ENCODE measurements at places on chromosomes 1 and 21. TPM values are rescaled to one million over a fixed set of nuclear protein-coding genes. Genes with fewer than 3 reads are reported as not detected.
A peak's percentile ranks its signal among the peaks of the same experiment; 100 is the strongest.

The SPATA46 gene
- not detected for total RNA-seq

The CCDC185 gene
- not detected for total RNA-seq

The ACOT11 gene
- 2.7 TPM for total RNA-seq

The SLC9C2 gene
- not detected for total RNA-seq

The PLCH2 gene
- total RNA-seq = 2.2 TPM

The MEX3A gene
- total RNA-seq = 32.9 TPM

The ESRRG gene
- total RNA-seq = 0.79 TPM

DNA sequence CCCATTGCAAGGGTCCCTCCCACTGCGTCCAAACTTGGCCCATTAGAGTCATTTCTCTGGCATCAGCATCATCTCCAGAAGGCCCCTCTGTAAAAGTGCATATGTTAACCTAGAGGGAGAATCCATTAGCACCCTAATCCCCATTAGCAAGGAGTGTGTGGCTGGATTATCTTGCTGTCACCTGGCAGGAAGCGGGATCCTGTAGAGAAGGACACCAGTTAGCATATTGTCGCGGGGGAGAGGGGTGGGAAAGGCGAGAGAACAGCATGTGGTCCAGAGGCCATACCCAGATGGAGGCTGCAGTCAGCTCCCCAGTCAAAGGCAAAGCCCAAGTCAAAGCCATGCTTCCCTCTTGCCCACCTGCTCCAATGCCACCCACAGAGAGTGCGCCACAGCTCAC is 64.0 kb downstream of the OLIG1 start:
- H3K4me3 ChIP-seq = no peak overlapping the region
- DNase-seq = no peak
- H3K4me1 ChIP-seq = no peaks in the 10 kb centered on the region
- no peak overlapping the region for H3K27ac ChIP-seq
- peaks cover 34% of the 10 kb centered on the region for H3K27me3 ChIP-seq

DNA sequence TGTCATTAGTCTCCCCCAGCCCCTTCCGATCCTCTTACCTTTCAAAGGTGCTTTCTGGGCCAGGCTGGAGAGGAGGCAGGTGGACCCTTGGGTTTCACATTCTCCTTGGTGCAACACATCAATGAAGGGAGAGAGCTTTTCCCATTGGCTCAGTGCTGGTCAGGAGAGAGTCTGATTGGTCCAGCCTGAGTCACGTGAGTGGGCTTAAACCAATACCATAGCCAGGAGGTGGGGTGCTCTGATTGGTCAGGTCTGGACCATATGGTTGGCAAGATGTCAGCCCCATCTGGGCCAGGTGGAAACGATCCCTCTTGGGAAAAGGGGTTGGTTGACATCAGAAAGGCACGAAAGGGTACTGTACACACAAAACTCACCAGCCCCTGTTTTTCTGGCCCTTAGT is 44.8 kb upstream of the ABCG1 start:
- no peaks in the 10 kb centered on the region for H3K4me1 ChIP-seq
- DNase-seq = no peak
- no peak overlapping the region for H3K27ac ChIP-seq
- no peaks in the 10 kb centered on the region for H3K36me3 ChIP-seq
- H3K27me3 ChIP-seq = peaks cover 6% of the 10 kb centered on the region

GRCh38 chr1:8182034-8182761 is 135.7 kb upstream of the SLC45A1 start:
- peak; percentile 92 for DNase-seq
- H3K4me3 ChIP-seq = peak overlapping the region; percentile 15

DNA sequence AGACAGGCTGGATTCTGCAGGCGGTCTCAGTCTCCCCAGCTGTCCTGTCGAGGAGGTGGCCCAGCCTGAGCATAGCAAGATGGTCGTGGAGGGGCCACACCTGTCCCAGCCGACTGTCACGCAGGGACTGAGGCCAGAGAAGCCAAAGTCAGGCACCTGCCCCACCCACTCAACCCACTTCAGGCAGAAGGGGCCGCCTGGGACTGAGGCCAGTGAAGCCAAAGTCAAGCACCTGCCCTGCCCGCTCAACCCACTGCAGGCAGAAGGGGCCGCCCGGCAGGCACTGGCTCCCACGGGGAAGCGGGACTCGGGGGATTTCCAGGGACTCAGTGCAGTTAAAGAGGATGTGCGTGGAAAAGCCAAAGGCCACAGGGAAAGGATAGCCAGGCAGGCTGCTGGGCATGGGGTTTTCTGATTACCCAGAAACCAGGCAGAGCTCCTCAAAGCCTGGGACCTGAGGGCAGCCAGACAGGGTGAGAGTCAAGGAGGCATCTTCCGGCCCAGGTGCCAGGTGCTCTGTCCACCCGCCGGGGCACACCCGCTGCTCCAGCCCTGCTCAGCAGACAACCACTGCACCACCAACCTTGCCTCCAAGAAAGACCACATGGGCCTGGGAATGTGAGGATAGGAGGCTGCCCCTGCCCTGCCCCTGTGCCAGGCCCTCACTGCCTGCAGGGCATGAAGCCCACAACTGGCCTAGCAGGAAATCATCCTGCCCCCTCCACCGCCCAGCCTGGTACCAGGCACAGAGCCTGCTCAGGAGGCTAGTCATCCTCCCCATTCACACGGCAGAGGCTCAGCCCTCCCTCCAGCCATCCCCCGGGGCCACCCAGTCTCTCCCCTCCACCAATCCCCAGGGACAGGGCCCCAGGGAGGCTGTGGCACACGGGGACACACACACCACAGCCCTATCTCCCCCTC is 41.0 kb downstream of the MEGF6 start:
- no peak overlapping the region for H3K4me3 ChIP-seq
- H3K27ac ChIP-seq = no peak overlapping the region
- no peaks in the 10 kb centered on the region for H3K4me1 ChIP-seq
- H3K36me3 ChIP-seq = no peaks in the 10 kb centered on the region
- H3K27me3 ChIP-seq = peaks cover 6% of the 10 kb centered on the region

DNA sequence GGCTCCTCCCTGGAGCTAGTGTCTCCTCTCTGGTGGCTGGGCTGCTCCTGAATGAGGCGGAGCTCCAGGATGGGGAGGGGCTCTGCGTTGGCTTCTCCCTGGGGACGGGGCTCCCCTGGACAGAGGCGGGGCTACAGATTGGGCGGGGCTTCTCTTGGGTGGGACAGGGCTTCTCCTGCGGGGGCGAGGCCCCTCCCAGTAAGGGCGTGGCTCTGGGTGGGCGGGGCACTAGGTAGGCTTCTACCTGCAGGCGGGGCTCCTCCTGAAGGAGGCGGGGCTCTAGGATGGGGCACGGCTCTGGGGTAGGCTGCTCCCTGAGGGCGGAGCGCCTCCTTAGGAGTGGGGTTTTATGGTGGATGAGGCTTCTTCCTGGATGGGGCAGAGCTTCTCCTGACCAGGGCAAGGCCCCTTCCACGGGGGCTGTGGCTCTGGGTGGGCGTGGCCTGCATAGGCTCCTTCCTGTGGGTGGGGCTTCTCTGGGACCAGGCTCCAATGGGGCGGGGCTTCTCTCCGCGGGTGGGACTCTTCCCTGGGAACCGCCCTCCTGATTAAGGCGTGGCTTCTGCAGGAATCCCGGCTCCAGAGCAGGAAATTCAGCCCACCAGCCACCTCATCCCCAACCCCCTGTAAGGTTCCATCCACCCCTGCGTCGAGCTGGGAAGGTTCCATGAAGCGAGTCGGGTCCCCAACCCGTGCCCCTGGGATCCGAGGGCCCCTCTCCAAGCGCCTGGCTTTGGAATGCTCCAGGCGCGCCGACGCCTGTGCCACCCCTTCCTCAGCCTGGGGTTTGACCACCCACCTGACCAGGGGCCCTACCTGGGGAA is 22.7 kb upstream of the ARF1 start:
- H3K27ac ChIP-seq = no peak overlapping the region
- peaks cover 3% of the 10 kb centered on the region for H3K4me1 ChIP-seq
- no peaks in the 10 kb centered on the region for H3K36me3 ChIP-seq
- peaks cover 45% of the 10 kb centered on the region for H3K27me3 ChIP-seq

DNA sequence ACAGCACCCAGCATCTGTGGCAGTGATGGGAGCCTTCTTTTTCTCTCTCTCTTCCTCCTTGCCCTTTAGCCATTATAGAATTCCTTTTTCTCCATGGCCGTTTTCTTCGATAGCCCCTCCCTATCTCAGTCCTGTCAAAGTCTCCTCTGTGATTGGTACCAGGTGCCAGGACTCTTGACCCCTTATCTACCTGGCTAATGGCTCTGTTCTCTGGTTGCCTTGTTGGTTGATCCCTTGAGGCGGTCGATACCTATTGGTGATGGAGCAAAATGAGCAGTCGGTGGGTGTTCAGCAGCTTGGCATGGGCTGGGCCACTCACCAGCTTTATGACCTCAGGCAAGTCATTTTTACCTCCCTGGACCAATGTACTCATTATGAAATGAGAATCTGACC is 2.0 kb downstream of the ATF3 start:
- H3K36me3 ChIP-seq = no peaks in the 10 kb centered on the region
- no peak for DNase-seq
- H3K27ac ChIP-seq = no peak overlapping the region
- peaks cover 35% of the 10 kb centered on the region for H3K27me3 ChIP-seq
- peaks cover 15% of the 10 kb centered on the region for H3K4me1 ChIP-seq
- peak overlapping the region; percentile 30 for H3K4me3 ChIP-seq

DNA sequence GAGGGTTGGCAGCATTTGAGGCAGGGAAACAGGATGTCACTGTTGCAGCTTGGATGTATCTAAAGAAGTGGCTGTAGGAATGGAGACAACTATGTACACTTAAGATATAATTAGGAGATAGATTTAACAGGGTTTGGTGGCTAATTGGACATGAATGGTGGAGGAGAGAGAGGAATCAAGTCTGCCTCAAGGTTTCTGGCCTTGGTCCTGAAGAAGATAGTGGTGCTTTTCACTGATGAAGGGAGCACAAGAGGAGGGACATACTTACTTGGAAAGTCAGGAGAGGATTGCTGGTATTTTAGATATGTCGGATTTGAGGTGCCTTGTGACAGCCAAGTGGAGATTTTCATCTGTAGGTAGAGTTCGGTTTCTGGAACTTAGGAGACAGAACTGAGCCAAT is 123.9 kb downstream of the ST6GALNAC3 start:
- H3K27ac ChIP-seq = no peak overlapping the region
- H3K4me1 ChIP-seq = no peaks in the 10 kb centered on the region
- H3K36me3 ChIP-seq = no peaks in the 10 kb centered on the region
- no peaks in the 10 kb centered on the region for H3K27me3 ChIP-seq
- peak; percentile 1 for DNase-seq
- no peak overlapping the region for H3K4me3 ChIP-seq

GRCh38 chr21:28068455-28069358 is 924.0 kb downstream of the LTN1 start:
- peaks cover 4% of the 10 kb centered on the region for H3K27me3 ChIP-seq
- H3K4me1 ChIP-seq = no peaks in the 10 kb centered on the region
- no peaks in the 10 kb centered on the region for H3K36me3 ChIP-seq
- no peak overlapping the region for H3K4me3 ChIP-seq
- DNase-seq = no peak
- no peak overlapping the region for H3K27ac ChIP-seq

DNA sequence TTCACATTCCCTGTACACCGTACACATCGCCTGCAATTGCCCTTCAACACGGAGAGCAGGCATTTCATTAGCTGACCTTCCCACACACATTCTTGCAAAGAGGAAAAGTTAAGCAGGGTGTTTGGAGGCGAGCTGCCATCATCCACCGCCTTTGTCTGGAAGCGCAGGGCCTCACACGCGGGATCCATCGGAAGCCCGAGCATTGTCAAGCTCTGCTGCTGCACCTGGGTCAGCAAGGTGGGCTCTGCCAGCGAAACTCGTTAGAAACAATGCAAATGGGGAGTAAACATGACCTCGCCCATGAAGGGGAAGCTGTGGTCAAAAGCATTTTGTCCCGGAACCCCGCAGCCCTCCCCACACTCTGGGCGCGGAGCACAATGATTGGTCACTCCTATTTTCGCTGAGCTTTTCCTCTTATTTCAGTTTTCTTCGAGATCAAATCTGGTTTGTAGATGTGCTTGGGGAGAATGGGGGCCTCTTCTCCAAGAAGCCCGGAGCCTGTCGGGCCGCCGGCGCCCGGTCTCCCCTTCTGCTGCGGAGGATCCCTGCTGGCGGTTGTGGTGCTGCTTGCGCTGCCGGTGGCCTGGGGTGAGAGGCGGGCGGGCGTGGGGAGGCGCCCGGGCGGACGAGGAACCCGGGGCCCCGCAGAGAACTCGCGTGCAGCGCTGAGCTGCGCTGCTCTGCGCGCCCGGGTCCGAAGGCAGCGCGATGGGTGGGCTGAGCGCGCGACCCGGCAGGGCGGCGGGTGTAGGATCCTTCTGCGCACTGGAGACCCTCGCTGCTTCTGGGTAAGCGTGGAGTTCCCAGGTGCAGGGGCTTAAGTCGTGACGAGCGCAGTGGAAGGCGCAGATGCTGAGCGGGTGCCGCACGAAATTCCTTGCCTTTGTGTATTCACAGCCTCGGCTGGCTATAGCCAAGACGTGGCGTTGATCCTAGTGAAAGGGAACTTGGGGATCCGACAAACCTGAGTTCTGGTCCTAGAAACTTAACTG is at the start of gene CR1:
CR1 (plus strand) TSS at position 357 of the 992 bp plus-strand sequence; CDS start at position 468, 111 bp downstream.
- H3K27me3 ChIP-seq = peaks cover 22% of the 10 kb centered on the region
- H3K27ac ChIP-seq = no peak within 1 kb of the TSS
- no peaks in the 10 kb centered on the region for H3K36me3 ChIP-seq
- peaks cover 7% of the 10 kb centered on the region for H3K4me1 ChIP-seq

GRCh38 chr1:242522304-242522945 is 2.1 kb downstream of the PLD5 start:
- peak overlapping the region; percentile 30 for H3K4me3 ChIP-seq
- no peak for DNase-seq
- no peaks in the 10 kb centered on the region for H3K4me1 ChIP-seq
- H3K36me3 ChIP-seq = no peaks in the 10 kb centered on the region
- no peak overlapping the region for H3K27ac ChIP-seq

DNA sequence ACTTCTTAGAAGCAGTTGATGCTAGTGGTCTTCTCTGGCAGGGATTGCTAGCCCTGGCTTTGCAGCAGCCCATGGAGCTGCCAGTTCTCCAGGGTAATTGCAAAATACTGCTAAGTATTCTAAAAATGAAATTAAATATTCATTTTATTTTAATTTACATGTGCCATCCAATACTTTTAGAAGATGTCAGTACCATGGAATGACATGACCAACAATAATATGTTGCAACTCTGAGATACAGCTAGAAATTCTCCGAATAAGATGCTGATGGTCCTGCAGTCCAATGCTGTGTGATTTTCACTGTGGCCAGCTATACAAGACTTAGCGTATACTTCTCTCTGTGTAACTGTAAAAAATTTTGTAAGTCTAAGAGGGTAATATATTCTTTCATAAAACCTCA is 20.0 kb upstream of the WARS2 start:
- no peak for DNase-seq
- no peaks in the 10 kb centered on the region for H3K4me1 ChIP-seq
- H3K4me3 ChIP-seq = no peak overlapping the region
- no peaks in the 10 kb centered on the region for H3K27me3 ChIP-seq
- peaks cover 2% of the 10 kb centered on the region for H3K36me3 ChIP-seq

DNA sequence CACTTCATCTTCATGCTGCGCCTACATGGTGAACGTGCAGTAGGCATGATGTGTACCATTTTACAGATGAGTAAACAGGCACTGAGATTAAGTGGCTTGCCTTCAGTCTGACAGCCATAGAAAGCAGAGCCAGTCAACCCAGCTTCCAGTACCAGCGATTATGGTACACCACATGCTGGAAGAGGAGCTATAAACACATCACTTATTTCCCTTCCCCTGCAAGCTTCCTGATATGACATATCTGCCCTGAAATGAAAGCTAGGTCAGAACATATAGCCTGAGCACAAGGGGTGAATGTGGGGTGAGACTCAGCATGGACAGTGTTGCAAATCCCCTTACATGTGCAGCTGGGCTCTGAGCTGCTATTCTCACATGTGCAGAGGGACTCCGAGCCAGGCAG is 33.8 kb upstream of the IL20 start:
- H3K4me1 ChIP-seq = no peaks in the 10 kb centered on the region
- no peak overlapping the region for H3K27ac ChIP-seq
- no peaks in the 10 kb centered on the region for H3K36me3 ChIP-seq
- H3K27me3 ChIP-seq = peaks cover 28% of the 10 kb centered on the region

All from astrocyte (in vitro differentiated cells and primary cell).